ENCODE measurements at places on chromosomes 13 and 19.

DNA sequence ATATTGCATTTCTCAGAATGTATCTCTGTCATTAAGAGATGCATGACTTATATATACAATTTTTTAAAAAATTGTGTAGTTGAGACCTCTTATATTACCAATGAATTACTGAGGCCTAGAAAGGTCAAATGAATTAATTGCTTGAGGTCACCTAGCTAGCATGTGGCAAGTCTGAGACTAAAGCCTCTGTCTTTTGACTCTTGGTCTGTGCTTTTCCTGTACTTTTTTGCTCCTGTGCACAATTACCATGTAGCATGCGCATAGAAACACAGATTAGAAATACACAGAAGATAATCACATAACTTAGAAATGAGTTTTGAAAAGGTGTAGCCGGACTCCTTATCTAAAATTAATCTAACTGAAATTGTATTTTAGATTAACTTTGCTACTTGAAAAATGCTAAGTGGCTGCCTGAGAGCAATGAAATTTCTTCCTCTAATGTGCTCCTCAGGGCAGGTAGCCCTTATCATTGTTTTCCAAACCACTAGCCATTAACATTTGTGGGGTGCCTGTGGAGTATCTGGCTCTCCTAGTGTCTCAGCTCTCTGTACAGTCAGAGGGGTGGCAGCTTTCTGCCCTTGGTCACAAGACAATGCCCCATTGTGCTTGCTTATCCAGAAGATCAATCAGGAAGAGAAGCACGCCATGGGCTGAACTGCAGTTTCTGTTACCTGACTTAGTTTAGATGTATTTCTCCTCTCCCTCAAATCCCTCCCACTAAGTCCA lies 119.6 kb downstream of the RFC3 start:
- ATAC-seq = no peak

GRCh38 chr19:46606019-46606418 lies 4.9 kb downstream of the CALM3 start:
- no peak for ATAC-seq

DNA sequence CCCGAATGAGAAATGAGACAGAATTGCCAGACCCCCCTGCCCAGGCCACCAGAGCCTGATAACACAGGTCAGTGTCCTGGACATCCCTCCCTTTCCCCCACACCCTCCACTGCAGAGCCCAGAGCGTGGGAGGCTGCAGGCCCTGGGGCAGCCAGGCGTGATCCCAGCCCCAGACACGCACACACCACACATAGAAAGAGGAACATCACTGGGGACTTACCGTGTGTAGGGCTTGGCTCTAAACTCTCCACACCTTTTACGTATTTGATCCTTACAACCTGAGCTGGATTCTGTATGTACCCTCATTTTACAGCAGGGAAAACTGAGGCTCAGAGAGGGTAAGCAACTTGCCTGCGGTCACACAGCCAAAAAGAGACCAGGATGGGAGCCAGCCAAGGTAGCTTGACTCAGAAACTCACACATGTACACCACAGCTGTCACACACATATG lies 334 bp upstream of the ANGPTL6 start:
- no peak for ATAC-seq

DNA sequence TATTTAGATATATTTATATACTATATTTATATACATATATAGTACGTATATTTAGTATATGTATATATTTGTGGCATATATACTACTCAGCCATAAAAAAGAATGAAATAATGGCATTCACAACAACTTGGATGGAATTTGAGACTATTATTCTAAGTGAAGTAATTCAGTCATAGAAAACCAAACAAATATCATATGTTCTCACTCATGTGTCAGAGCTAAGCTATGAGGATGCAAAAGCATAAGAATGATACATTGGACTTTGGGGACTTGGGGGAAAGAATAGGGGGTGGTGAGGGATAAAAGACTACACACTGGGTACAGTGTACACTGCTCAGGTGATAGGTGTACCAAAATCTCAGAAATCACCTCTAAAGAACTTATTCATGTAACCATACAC lies 1015.7 kb downstream of the EFNB2 start:
- ATAC-seq = no peak

GRCh38 chr13:49584771-49585182 lies 581 bp downstream of the RCBTB1 start:
- ATAC-seq = no peak

- ATAC-seq = no peak
Measured at GRCh38 chr13:37429976-37430375, 168.6 kb downstream of the POSTN start.

GRCh38 chr13:66624302-66624701 lies 605.8 kb downstream of the PCDH9 start:
- ATAC-seq = no peak

All from esophagus mucosa (tissue), 1 donor.